CD4-positive, alpha-beta T cell treated with Interleukin-17A for 4 hours (primary cell): ENCODE measurements at places on chromosomes 5 and 9.
A peak's percentile ranks its signal among the peaks of the same experiment; 100 is the strongest.

GRCh38 chr5:123610665-123611405 lies 98.9 kb downstream of the CSNK1G3 start:
- peak; percentile 38 for DNase-seq

DNA sequence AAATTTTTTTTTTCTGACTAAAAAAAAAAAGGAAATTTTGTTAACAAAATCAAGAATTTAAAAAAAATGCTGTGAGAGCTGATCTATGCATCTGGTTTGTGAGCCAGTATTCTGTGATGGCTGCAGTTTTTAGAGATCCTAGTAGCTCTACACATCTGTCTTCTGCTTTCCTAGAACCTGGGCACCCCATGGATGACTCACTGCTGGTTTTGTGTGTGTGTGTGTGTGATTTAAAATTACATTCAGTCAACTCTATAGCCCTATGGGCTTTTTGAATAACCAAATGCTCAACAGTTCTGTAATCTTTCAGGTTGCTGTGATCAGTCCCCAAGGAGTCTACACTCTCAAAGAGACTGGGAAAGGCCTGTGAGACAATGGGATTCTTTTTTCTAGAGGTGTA lies 2.5 kb upstream of the PSMD5 start:
- DNase-seq, result peak; percentile 53

DNA sequence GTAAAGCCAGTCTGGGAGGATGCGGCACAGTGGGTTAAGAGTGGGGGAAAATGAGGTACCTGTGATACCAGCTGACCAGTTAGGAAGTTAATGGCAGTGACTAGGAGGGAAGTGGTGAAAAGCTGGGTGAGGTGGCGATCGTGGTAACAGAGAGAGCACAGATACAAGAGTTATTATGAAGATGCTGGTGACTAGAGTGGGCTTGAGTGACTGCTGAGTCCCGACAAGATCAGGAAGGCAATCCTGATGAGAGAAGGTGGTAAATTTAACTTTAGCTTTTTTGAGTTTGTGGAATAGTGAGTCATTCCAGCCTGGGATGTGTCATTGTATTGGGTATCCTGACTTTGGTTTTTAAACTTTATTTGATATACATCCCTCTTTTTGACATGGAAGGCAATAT lies 38.8 kb downstream of the CMYA5 start:
- DNase-seq, result no peak

GRCh38 chr5:142874540-142874939 lies 104.4 kb downstream of the ARHGAP26 start:
- DNase-seq, result no peak

DNA sequence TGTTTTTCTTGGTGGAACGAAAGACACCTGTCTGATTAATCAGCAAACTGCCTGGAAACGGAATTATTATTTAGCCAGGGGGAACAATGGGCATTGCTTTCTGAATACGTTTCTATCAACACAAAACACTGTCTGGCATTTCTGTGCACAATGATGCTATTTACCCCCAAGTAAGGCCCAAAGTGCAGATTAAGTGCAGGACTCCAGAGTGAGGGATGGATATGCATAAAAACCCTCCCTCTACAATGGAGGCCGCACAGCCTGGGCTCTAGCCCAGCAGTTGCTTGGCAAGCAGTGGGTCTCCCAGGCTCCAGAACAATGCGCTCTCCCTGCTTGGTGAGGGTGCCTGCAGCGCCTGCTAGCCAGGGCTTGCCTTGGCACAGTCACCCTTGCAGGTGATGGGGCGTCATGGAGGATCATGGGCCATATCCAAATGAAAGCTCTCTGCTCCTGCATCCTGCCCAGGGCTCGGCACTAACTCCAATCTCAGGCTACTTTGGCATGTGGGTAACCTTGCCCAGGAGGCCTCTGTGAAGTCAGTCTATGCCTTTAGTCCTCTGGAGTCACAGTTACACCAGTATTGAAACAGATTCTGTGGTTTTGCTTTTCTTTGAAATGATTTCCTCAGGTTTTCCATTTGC lies 11.5 kb upstream of the SPATA24 start:
- DNase-seq, result no peak

GRCh38 chr9:36282275-36282674 lies 24.0 kb upstream of the GNE start:
- DNase-seq, result no peak

DNA sequence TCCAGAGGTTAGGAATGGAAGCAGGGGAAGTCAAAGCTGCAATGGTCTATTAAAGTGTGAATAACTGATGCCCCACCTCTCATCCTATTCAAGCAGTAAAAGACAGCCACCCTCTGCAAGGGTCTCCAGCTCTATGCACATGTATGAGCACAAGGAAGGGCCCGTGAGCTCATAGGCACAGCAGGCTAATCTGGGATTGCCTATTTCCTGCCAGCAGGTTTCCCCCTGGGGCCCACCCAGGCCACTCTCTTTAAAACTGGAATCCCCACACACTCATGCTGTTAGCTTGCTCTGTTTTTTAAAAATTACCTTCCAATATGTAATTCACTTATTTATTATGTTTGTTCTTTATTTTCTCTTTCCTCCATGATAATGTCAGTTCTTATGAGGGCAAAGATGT lies 48.7 kb upstream of the ZNF366 start:
- DNase-seq, result no peak

- no peak for DNase-seq
These were observed 261.8 kb downstream of the ARHGAP26 start for GRCh38 chr5:143031781-143032580.

DNA sequence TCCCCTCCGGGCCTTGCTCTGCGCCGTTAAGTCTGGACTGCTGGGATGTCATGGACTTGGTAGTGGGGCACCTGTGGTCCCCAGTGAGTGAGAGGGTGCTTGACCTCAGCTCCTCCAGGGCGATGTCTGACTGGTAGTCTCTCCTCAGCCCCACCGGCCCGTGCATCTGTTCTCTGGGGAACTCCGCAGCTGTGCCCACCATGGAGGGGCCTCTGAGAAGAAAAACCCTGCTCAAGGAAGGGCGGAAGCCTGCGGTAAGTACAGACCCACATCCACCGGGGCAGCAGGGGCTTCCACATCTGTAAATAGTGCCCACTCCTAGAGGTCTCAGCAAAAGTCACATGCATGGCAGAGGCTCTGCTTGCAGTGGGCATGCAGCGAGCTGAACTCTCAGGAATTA lies 52.6 kb upstream of the GARNL3 start:
- DNase-seq, result no peak

GRCh38 chr9:111572950-111573604 lies 26.4 kb downstream of the PTGR1 start:
- DNase-seq, result no peak

GRCh38 chr5:150694612-150695011 lies 6.2 kb downstream of the RBM22 start:
- no peak for DNase-seq

DNA sequence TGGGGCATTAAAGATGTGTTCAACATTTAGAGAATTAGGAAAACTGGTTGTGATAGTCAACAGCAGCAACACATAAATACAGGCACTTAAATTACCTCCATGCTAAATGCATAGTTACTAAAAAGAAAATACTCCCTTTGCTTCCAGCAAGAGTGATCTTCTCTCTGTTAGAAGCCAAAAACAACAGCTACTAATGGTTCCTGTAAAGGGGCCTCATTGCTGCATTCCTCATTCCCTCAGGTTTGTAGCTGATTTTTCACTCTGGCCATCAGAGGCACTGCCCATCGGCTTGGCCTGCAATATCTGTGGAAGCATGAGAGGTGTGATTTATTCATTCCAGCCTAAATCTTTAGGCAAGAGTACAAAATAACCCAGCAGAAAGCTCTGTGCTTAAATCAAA lies 466.0 kb upstream of the ADAMTS16 start:
- DNase-seq, result no peak

DNA sequence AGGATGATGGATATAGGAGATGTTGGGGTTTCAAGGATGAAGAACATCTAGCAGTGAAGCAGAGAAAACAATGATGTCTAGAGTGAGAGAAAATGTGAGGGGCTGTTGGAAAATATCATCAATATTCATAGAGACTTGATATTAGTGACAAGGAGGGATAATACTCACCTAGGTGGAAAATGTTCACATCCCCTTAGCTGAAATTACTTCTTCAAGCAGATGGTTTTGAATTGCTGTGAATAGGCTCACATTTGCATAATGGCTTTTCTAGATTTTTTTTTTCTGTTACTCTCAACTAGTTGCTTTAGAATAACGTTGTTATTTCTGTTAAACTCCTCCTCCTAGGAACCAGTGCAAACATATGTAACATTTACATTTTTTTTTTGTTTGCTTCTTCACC lies 61.6 kb upstream of the MAP1B start:
- no peak for DNase-seq

DNA sequence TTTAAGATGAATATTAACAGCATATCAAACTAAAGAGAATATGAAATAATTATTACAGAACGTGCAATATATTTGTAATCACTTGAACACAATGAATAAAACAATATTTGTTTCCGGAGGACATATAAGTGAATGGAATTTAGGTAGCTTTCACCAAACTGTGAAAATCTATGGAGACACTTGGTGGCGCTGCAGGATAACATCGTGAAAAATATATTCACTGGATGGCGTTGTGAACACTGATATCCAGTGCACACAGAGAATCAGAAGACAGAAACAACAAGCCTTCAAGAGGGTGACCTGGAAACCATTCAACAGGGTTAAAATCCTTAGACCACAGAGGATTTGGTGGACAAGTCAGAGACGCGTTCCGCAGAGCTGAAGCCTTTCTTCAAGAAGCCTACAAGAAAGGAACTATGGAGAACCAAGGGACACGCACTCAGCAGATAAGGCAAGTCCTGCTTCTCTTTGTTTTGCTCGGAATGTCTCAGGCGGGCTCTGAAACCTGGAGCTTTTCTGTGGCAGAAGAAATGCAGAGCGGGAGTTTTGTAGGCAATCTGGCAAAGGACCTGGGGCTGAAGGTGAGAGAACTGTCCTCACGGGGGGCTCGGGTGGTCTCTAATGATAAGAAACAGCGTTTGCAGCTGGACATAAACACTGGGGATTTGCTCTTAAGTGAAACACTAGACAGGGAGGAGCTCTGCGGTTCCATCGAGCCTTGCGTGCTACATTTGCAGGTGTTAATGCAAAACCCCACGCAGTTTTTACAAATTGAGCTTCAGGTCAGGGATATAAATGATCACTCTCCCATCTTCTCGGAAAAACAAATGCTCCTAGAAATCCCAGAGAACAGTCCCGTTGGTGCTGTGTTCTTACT lies at the start of gene PCDHB11:
Gene PCDHB11 (plus strand): TSS at position 269 of the 877 bp plus-strand sequence. CDS start 148 bp downstream, at position 417.
- no peak for DNase-seq

DNA sequence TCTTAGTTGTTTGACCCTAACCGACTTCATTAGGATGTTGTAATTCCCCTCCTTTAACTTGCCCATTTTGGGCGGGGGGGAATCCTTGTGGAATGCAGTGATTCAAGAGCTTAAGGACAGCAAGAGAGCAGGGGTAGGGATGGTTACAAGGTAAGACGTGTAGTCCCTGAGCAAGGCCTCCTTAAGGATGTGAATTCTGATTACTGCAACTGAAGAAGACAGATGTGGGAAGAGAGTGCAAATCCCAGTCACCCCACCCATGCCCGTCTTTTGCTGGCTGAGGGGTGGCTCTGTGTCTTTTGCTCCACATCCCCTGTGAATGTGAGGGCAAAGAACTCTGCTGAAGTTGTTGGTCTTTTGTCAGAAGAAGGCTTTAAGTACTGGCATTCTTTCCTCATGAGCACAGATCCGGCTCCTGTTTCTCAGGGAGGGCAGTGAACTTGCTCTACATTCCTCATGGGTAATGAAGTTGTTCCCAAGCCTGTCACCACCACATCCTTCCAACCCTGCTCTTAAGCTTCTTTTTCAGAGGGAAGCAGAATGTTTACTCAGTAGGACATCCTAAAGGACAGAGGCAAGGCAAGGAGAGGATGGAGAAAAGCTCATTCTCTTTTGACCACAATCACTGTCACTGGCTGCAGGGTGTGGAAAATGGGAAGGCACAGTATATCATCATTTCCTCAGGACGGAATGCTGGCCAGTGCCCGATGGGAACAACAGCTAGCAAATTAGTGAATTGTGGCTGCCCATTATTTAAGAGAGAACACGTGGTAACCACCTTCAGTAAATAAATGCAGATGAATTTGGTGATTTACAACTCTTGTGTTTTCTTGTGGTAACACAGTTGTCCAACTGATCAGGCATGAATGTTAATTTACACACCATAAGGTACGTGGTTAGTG lies 61.5 kb downstream of the RAI14 start:
- DNase-seq, result no peak

DNA sequence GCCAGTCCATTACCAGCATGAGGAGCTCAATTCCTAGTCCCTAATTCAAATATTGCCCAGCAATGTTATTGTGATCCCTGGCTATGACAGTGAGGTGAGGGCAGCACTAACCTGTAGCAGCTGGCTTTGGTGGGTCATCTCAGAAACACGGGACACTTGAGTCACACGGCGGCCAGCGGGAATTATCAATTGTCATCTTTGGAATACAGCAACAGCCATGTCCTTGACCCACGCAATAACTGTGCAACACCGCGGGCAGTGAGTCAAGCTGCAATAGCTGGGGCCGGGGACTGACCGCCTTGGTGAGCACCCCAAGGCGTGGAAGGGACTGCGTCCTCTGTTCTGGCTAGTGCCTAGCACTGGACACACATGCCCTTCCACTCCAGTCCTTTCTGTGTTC lies 62.5 kb upstream of the ALDH1B1 start:
- DNase-seq, result no peak

DNA sequence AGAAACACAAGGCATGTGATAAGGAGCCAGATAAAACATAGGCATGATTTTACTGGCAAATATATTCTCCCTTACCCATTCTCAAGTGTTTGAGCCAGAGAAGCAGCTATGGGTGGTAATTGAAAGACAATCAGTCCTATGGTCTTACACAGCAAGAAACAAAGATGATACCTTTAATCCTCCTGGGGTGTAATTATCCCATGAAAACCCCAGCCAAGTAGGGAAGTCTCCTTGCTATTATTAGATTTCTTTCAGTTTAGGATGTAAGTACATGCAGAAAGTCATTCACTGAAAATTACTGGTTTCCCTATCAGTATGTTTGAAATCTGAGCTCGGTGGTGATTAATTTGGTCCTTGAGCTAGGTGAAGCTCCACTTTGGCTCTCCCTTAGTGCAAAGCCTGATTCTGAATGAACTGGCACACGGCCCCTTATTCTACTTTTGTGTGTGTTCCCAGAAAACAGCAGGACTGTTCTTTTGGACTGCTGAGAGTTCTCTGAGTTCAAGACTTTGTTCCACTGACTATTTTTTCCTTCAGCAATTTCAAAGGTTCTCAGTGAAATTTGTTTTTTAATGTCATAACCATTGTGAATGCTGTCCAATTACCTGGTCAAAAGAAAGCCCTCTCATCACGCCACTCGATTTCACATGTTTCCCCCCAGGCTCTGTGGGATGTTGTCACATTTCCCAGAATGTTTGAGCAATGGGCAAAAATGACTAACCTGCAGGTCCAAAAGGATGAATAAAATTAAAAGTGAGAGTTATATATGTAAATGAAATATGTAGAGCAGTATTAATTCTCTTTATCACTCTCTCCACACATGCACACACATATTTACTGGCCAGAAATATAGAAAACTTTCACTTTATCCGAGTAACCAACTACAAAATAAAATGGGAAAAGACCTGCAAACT lies 343.0 kb downstream of the RAB3C start:
- DNase-seq, result no peak

DNA sequence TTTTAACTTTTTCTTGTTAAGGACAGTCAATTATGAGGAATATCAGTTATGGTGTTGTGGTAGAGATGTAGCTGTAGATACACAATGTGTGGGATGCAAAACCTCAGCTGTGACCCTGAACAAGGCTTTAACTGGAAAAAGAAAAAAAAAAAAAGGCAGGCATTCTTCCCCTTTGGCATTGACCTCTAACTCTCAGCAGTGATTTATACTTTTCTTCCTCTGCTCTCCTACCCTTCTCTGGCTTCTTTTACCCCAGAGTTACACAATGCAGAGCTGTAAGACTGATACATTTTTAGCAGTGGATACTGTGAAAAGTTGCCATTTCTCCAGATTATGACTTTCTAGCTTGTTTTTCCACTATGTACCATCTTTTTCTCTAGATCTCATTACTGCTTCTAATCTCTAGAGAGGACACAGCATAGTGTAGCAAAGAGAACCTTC lies 2.0 kb downstream of the CTNNAL1 start:
- no peak for DNase-seq
